ENCODE measurements at places on chromosomes 6 and 20. TPM values are rescaled to one million over a fixed set of nuclear protein-coding genes. Genes with fewer than 3 reads are reported as not detected.

- DNase-seq, result no peak
- no peaks in the 10 kb centered on the region for H3K27me3 ChIP-seq
- no peak overlapping the region for H3K27ac ChIP-seq
- no peak overlapping the region for H3K4me3 ChIP-seq
- H3K36me3 ChIP-seq, result no peaks in the 10 kb centered on the region
These were observed 998.0 kb upstream of the GJE1 start for GRCh38 chr6:141134723-141135122.

CLPSL2 gene
- total RNA-seq, result not detected

BANF2 gene
- total RNA-seq, result not detected

HEY2 gene
- 0.09 TPM for total RNA-seq

- H3K36me3 ChIP-seq, result no peaks in the 10 kb centered on the region
- no peaks in the 10 kb centered on the region for H3K27me3 ChIP-seq
These were observed 312.7 kb downstream of the PRL start for GRCh38 chr6:21984135-21984534.

PPP1R16B gene
- total RNA-seq, result 167 TPM

LPA gene
- not detected for total RNA-seq

DNA sequence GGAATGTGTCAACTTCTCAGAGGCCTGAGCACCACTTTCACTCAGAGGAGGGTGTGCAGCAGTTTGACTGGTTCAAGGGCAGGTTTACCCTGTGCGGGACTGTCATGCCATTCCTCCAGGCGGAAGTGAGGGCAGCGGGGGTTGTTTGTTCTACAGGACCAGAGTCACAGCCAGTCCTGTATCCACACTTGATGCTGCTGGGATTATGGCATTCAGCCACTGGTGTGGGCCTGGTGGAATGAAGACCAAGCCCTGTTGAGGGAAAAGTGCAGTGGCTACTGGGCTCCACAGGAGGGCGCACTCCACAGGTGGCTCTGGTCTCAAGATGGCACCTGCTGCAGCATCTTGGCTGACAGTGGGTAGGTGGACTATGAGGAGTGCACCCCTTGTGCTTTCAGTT, 14.8 kb downstream of the SEMG2 start:
- no peaks in the 10 kb centered on the region for H3K4me1 ChIP-seq
- H3K27ac ChIP-seq, result no peak overlapping the region
- peaks cover 4% of the 10 kb centered on the region for H3K27me3 ChIP-seq
- no peaks in the 10 kb centered on the region for H3K36me3 ChIP-seq
- H3K4me3 ChIP-seq, result no peak overlapping the region

- no peaks in the 10 kb centered on the region for H3K27me3 ChIP-seq
- no peak overlapping the region for H3K27ac ChIP-seq
- no peaks in the 10 kb centered on the region for H3K4me1 ChIP-seq
- no peak overlapping the region for H3K4me3 ChIP-seq
- no peak for DNase-seq
These were observed 31.3 kb downstream of the BCAS4 start for GRCh38 chr20:50826121-50826520.

All from CD8-positive, alpha-beta memory T cell (primary cell).